Suprapubic skin (tissue), 4 donors: ENCODE measurements at places on chromosomes 5 and 9. TPM values are rescaled to one million over a fixed set of nuclear protein-coding genes. Genes with fewer than 3 reads are reported as not detected.

The DBN1 gene
- total RNA-seq, result 13.1 TPM

The LPAR1 gene
- total RNA-seq, result 16.2 TPM

The TMOD1 gene
- 4.4 TPM for total RNA-seq

The DMRT3 gene
- total RNA-seq, result not detected

The RNF180 gene
- total RNA-seq, result 20.9 TPM

The NUTM2F gene
- total RNA-seq, result not detected

The OBP2B gene
- total RNA-seq, result 7.5 TPM

GRCh38 chr5:112329419-112330090 is 89.5 kb downstream of the EPB41L4A start:
- no peaks in the 10 kb centered on the region for H3K36me3 ChIP-seq
- H3K27me3 ChIP-seq, result no peaks in the 10 kb centered on the region
- DNase-seq, result no peak
- peaks cover 13% of the 10 kb centered on the region for H3K4me1 ChIP-seq
- H3K4me3 ChIP-seq, result no peak overlapping the region

DNA sequence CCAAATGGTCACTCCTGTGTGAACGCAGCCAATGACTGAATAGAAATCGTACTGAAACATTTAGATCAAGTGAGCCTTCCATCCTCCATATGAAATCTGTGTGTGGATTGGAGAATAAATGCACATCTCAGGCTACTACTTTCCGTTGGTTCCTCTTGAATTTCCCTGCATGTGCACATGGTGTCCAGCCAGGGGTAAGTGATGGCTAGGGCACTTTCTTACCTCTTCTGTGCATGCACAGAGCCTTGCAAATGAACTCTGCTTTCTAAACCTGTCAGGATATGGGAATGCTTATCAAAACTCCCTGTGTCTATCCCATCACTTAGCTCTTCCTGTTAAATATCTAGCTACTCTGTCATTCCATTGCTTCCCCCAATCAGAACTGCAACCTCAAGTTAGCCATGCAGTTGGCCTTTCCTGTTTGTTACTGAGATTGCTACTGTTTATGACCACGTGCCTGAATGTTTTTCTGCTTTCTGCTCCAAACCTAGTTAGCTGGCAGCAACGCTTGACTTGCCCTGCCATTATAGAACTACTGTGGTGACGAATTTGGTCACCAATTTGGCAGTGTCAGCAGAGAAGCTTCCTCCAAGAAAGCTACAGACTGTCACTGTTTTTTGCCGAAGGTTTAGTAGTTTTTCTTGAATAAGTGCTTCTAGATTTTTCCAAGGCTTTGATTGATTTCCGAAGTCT is 661.6 kb downstream of the LRRC70 start:
- no peak overlapping the region for H3K27ac ChIP-seq
- no peak for DNase-seq
- no peaks in the 10 kb centered on the region for H3K27me3 ChIP-seq

- no peak for DNase-seq
- peaks cover 36% of the 10 kb centered on the region for H3K4me1 ChIP-seq
- H3K27ac ChIP-seq, result no peak overlapping the region
- H3K36me3 ChIP-seq, result no peaks in the 10 kb centered on the region
- peak overlapping the region; percentile 65 for H3K4me3 ChIP-seq
These were observed 1.9 kb upstream of the FST start for GRCh38 chr5:53478411-53479044.

DNA sequence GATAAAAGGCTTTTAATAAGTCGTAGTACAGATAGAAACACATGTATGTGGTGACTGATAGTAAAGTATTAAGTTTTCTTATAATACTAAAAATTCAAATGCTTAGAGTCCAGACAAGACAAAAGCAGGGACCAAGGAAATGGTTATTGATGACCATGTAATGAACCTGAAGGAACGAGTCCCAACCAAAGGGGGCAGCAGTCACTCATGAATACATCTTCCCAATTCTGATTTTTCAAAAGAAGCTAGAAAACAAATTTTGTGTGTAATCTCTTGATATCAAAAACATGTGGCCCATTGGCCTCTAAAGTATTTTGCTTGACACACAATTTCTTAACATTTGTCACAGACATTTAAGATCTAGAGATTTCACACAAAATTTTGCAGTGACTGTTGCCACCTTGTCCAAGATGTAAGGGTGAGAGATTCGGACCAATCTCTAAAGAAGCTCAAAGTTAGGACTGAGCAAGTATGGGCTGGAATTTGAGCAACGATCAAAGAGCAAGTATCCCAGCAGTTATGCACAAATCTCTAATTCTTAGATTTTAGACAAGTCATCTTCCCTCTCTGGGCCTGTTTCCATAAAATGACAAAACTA is 66.8 kb downstream of the ARL15 start:
- no peak for DNase-seq
- H3K4me3 ChIP-seq, result no peak overlapping the region
- no peaks in the 10 kb centered on the region for H3K27me3 ChIP-seq
- H3K27ac ChIP-seq, result no peak overlapping the region
- H3K36me3 ChIP-seq, result no peaks in the 10 kb centered on the region

DNA sequence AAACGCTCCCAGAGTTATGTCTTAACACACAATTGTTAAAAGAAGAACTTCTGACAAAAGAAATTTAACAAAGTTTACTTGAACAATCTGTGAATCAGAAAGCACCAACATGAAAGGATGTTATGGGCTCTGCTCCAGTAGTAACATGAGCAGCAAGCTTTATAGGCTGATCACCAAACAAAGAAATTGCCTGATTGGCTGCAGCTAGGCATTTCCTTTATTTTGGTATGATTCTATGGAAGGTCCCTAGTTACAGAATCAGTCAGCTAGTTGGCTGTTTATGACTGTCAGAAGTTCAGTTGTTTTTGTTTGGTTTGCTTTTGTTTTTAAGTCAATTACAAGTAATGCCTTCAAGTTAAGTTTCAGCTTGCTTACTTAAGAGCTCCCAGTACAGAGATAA is 102.4 kb upstream of the SMC2 start:
- H3K27me3 ChIP-seq, result no peaks in the 10 kb centered on the region
- H3K36me3 ChIP-seq, result no peaks in the 10 kb centered on the region
- H3K4me1 ChIP-seq, result no peaks in the 10 kb centered on the region
- no peak overlapping the region for H3K27ac ChIP-seq
- no peak overlapping the region for H3K4me3 ChIP-seq
- no peak for DNase-seq

DNA sequence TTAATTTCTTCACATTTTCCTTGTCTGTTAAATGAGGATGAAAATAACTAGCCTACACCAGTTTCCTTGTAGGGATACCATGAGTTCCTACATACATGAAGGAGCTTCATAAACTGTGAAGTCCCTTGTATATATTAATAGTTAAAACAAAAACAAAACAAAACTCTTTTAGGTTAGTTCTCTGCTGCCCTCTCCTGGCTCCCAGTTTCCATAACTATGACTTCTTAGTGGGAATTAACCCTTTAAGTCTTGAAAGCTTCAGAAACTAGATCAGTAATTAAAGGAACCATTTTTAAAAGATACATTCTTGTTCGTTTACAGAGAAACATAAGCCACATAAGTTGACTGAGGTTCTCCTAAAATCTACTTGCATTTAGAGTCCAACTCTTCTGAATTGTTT is 500.0 kb upstream of the C9orf72 start:
- H3K4me1 ChIP-seq, result no peaks in the 10 kb centered on the region
- no peaks in the 10 kb centered on the region for H3K27me3 ChIP-seq
- DNase-seq, result no peak
- H3K4me3 ChIP-seq, result no peak overlapping the region
- H3K36me3 ChIP-seq, result no peaks in the 10 kb centered on the region
- H3K27ac ChIP-seq, result no peak overlapping the region

- no peak overlapping the region for H3K27ac ChIP-seq
- H3K36me3 ChIP-seq, result no peaks in the 10 kb centered on the region
- H3K4me3 ChIP-seq, result no peak overlapping the region
- no peak for DNase-seq
- H3K27me3 ChIP-seq, result no peaks in the 10 kb centered on the region
- H3K4me1 ChIP-seq, result no peaks in the 10 kb centered on the region
These were observed 376.9 kb downstream of the DTWD2 start for GRCh38 chr5:118611332-118611945.

DNA sequence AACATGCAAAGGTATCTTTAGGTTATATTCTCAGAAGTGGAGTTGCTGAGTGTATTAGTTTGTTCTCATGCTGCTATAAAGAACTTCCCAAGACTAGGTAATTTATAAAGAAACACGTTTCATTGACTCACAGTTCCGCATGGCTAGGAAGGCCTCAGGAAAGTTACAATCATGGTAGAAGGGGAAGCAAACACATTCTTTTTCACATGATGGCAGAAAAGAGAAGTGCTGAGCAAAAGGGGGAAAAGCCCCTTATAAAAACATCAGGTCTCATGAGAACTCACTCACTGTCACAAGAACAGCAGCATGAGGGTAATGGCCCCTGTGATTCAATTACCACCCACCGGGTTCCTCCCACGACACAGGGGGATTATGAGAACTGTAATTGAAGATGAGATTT is 163.6 kb upstream of the PRLR start:
- no peaks in the 10 kb centered on the region for H3K4me1 ChIP-seq
- no peak overlapping the region for H3K4me3 ChIP-seq
- H3K27me3 ChIP-seq, result no peaks in the 10 kb centered on the region
- DNase-seq, result no peak

DNA sequence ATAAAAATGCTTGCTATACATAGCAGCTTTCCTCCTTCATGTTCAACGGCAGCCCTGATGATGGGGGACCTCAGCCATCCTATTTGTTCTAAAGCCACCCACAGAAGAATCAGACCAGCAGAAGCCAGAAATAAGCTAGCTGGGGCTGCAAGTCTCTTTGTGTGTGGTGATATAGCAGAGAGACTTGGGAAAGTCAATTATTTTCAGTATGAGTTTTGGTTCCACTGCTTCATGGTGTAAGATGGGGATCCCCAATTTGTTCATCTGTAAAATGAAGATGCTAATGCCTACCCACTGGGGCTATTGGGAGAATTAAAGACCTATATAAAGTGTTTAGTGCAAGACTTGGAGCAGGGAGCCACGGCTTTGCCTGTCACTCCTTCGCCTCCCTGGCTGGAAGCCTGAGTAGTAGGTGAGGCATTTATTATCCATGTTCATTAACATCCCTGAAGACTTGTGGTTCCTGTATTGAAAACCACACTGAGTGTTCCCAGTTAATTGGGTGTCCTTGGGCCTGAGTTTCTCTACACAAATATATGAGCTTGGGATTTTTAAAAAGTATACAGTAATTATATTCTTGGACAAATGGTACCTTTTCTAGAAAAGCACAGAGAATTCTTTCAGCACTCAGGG is 210.1 kb upstream of the SLC24A2 start:
- no peaks in the 10 kb centered on the region for H3K36me3 ChIP-seq
- no peak overlapping the region for H3K4me3 ChIP-seq
- no peaks in the 10 kb centered on the region for H3K27me3 ChIP-seq

DNA sequence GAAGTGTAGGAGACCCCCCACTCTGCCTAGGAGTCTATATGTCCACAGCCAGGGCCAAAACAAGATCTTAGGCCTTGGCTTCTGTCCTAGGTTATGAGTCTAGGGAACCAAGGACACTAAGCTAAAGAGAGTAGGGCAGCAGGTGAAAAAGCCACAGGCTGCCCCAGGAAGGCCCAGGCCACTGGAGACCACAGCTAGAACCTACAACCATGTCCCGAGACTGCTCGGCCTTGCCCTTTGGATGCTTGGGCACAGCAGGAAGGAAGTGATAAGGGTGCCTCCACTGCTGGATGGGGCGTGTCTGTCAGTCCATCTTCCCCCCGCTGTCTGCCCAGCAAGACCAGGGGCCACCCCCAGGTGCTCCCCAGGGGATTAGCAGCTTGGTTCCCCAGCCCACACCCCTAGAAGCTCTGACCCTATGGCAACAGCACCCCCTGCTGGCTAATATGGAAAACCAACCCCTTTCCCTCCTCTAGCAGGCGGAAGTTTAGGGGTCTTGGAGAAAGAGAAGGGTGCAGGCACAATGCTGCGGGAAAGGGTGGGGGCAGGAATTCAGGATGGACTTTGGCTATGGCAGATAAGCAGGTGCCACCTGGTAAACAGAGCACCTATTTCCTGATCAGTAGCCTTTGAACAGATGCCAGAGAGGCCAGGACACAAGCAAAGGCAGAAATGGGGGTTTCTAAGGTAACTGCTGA is 10.5 kb upstream of the IRF1 start:
- H3K27ac ChIP-seq, result no peak overlapping the region
- DNase-seq, result peak; percentile 82
- peaks cover 22% of the 10 kb centered on the region for H3K4me1 ChIP-seq
- H3K27me3 ChIP-seq, result no peaks in the 10 kb centered on the region

- H3K36me3 ChIP-seq, result no peaks in the 10 kb centered on the region
- no peak overlapping the region for H3K27ac ChIP-seq
- no peaks in the 10 kb centered on the region for H3K27me3 ChIP-seq
- H3K4me3 ChIP-seq, result no peak overlapping the region
- DNase-seq, result no peak
These were observed 1.8 kb upstream of the STARD4 start for GRCh38 chr5:111514087-111514486.
